ENCODE measurements at places on chromosomes 1 and 21.

DNA sequence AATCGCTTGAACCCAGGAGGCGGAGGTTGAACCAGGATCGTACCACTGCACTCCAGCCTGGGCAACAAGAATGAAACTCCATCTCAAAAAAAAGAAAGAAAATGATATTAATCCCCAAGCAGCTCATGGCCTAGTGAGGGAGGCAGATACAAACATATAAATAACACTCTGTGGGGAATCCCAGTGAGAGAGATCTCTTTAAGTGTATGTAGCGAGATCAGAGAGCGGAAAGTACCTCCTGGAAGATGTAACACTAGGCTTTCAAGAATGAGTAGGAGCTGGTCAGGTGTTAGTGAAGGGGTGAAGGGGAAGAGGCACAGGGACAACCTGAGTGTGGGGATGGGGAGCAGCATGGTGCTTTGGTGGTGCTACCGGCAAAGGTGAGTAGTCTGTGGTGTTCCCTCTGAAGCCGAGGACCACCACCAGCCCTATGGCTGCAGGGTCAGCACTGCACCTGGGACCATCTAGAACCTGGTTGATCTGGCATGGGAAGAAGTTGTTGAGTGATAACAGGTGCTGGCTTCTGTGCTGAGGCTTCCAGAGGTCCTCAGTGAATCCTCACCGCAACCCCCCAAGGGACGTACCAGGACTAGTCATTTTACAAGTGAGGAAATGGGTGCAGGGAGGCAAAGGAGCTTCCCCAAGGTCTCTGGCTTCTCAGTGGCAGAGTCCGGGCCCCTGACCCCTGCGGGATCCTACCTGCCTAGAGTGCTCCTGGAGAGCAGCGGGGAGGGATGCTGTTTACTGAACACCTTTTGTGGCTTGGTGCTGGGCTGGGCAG, 367.6 kb upstream of the VAMP3 start:
- no peak for DNase-seq

DNA sequence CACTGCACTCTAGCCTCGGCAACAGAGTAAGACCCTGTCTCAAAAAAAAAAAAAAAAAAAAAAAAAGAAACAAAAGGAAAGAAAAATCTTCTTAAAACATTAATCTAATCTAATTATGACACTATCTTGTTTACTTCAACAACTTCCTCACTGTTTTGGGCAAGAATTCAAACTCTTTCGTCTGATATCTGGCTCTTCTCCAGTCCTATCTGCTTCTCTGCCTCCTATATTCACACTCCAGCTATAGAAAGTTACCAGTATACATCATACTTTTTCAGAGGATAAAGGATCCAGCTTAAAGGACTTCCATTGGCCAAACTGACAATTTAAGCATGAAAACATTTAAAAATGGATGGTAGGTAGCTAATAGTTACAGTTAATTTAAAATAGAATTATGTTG, 47.3 kb downstream of the EIF2B3 start:
- DNase-seq, result no peak

- DNase-seq, result no peak
Measured at GRCh38 chr21:45151445-45152160, 77.2 kb downstream of the ADARB1 start.

- DNase-seq, result no peak
Measured at GRCh38 chr1:233448109-233448689, 120.7 kb downstream of the MAP3K21 start.

DNA sequence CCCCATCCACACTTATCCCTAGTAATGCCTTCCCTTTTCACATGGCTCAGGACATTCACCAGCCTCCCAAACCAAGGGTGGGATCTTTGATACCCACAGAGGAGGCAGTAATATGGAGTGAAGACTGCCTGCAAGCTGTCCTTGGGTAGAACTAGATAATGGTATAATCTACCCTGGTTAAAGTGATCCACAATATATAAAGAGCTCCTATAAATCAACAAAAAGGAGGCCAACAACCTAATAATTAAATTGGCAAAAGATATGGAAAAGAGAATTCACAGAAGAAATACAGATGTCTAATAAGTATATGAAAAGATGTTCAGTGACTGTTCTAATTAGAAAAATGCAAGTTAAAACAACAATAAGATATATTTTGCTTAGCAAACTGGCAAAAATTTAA, 30.7 kb upstream of the SPOCD1 start:
- DNase-seq, result no peak

DNA sequence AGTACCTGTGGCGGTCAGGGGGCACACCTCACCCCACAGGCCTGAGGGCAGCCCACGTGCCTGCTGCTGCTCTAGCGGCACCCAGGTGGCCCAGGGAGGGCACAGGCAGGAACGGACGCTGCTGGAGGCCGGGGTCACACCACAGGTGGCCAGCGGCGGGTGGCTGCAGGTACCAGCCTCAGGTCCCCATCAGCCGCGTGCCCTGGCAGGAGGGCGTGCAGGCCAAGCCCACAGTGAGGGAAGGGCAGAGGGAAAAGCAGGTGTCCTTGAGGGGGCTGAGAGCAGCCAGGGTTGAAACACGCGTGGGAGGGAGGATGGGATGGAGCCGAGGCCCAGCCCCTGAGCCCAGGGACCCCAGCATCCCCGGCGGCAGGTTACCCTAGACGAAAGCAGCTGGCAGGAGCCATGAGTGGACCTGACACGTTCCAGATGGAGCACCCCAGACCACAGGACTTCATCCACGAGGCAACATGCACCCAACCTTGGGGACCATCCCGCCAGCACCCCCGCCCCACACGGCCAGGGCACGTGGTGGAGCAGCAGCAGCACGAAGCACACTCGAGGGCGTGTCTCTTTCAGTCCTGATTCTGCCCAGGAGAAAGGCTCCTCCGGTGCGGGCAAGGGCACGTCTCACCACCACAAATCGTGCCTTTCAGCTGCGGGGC, 3.7 kb downstream of the SLC19A1 start:
- no peak for DNase-seq

GRCh38 chr21:34519016-34519415, 7.0 kb upstream of the KCNE1 start:
- no peak for DNase-seq

- no peak for DNase-seq
Measured at GRCh38 chr1:46503421-46503820, 13.8 kb downstream of the DMBX1 start.

- DNase-seq, result no peak
Measured at GRCh38 chr1:201893431-201893830, 4.7 kb downstream of the SHISA4 start.

GRCh38 chr1:70487459-70487815, 76.4 kb downstream of the CTH start:
- DNase-seq, result no peak

DNA sequence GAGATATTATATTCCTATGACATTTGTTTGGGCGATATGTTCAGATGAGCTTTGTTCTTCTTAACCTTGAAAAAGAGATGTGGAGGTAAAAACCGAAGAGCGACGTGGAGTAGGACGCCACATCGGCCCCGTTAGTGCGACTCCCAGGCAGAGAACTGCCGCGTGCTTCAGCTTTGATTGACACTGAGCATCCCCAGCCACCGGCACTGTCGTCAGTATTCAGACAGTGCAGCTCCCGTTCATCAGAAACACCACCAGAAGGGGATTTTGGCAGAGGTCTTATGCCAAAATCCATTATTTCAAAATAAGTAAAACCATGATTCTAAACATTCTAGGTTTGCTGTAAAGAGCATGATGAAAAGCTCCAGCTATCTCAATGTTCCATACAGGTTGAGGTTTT, 66.5 kb downstream of the AGPAT3 start:
- no peak for DNase-seq

- no peak for DNase-seq
Measured at GRCh38 chr1:217472915-217473314, 158.0 kb downstream of the GPATCH2 start.

- no peak for DNase-seq
Measured at GRCh38 chr1:7026169-7026568, 240.9 kb downstream of the CAMTA1 start.

GRCh38 chr1:90339811-90340210, 344.9 kb downstream of the ZNF326 start:
- DNase-seq, result no peak

DNA sequence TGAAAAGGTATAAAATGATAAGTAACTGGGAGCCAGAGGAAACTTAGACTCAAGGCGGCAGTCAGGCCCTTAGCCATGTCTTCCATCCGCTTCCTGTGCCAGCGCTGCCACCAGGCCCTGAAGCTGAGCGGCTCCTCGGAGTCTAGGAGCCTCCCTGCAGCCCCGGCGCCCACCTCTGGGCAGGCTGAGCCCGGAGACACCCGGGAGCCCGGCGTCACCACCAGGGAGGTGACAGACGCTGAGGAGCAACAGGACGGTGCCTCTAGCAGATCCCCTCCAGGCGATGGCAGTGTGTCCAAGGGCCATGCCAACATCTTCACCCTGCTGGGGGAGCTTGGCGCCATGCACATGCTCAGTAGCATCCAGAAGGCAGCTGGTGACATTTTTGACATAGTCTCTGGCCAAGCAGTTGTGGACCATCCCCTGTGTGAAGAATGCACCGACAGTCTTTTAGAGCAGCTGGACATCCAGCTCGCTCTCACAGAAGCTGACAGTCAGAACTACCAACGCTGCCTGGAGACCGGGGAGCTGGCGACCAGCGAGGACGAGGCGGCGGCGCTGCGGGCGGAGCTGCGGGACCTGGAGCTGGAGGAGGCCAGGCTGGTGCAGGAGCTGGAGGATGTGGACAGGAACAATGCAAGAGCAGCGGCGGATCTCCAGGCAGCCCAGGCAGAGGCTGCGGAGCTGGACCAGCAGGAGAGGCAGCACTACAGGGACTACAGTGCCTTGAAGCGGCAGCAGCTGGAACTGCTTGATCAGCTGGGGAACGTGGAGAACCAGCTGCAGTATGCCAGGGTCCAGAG, at the start of gene BECN2:
BECN2 (plus strand) TSS at position 76 of the 803 bp plus-strand sequence; CDS start at position 76, 0 bp downstream.
- DNase-seq, result no peak

DNA sequence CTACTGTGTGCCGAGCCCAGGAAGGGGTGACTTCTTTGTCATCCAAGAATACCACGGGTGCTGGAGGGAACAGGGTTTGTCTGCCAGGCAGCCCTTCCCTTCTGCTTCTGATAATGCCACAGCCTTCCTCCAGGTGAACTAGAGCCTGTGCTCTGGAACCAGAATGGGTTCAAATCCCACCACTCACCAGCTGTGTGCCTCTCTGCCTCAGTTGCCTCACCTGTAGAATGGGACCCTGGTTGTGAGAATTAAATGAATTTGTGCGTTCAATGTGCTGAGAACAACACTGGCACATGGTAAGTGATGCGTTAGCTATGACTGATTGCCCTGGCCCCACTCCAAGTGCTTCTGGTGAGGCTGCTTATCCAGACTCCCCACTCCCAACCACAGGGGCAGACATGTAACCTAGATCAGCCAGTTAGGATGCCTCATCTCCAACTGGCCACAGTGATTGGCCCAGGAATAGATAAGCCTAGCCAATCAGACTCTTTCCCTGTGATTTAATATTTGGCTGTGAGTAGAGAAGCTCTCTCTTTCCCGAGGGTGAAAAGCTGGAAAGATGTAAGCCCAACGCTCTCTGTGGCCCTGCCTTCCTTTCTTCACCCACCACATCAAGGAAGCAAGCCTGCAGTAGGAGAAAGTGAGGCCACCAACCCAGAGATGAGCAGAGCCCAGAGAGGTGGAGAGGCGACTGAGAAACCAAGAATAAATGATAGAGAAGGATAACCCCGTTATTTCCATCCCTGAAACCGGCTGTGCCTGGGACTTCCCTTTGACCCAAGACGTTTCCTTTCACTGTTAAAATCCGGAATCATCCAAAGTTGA, 20.8 kb upstream of the LAPTM5 start:
- no peak for DNase-seq

- DNase-seq, result no peak
Measured at GRCh38 chr1:165828103-165828668, 772 bp downstream of the UCK2 start.

- DNase-seq, result no peak
Measured at GRCh38 chr1:2506007-2506860, 20.2 kb downstream of the PANK4 start.

GRCh38 chr1:83761167-83762038, 237.5 kb downstream of the TTLL7 start:
- DNase-seq, result no peak

- DNase-seq, result no peak
Measured at GRCh38 chr1:7224081-7224534, 438.9 kb downstream of the CAMTA1 start.

DNA sequence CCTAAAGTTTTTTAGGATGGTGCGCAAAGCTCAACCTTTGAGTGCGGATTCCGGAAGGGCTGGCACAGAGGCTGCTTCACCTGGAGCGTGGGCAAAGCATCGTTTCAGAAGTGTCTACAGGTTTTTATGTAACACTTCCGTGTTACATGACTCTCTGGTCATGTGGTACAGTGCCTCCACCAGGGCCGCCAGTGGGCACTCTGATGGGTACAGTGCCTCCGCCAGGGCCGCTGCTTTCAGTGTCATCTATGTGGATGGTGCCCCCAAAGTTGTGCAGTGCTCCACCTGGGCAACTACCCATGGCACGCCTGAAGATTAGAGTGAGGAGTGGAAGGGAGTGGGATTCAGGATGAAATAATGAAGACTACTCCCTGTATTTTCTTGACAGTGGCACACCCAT, 101.4 kb upstream of the C1orf174 start:
- DNase-seq, result no peak

DNA sequence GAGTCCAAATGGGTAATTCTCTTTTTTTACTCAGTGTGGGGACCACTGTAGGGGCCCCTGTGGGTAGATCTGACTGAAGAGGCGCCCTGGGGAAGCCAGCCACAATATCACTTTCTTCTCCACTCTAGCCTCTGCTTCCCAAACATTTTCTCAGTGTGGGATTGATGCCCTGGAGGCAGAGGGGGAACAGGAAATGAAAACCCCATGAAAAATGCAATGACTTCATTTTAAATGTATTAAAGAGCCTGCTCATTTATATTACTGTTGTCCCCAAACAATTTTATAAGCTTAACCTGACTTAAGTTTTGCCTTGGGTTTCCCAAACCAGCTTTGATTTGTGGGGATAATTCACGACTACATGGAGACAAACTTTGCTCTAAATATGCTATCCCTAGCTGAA, 181.9 kb downstream of the C1orf94 start:
- no peak for DNase-seq

DNA sequence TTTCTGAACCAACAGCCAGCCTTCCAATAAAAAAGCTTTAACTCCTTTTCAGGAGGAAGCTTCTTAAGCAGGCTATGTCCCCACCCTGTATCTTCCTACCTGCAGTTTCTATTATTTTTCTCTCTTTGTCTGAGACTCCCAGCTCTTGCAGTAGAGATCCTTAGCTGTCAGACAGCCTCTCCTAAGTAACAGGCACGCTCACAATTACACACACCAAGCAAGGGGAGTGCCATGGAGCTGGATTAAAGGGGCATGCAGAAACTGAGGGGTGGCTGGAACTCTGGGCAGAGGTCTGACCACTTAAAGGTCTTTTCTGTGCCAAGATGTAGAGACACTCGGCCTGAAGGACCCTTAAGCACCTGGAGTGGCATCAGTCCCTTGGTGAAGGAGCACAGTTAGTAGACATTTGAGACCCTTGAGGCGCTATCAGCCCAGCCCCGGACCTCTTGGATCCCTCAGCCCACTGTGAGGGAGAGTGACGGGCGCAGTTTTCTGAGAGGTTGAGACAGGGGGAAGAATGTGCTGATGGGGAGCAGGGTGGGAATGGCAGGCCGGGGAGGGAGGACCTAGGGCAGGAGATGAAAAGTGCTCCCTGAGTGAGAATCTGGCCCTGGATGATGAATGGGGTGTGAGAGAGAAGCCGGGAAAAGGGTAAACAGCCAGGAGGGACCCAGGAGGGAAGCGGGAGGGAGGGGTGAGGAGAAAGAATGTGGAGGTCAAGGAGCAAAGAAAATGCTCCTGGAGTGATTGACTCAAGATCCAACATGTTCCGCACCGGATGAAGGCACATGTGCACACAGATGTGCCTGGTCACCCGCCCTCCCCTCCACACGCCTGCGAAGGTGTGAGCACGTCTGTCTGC, 13.3 kb downstream of the PLXNA2 start:
- DNase-seq, result no peak

All from progenitor cell of endocrine pancreas (in vitro differentiated cells).